ENCODE measurements at places on chromosomes 1 and 21. TPM values are rescaled to one million over a fixed set of nuclear protein-coding genes. Genes with fewer than 3 reads are reported as not detected.

DNA sequence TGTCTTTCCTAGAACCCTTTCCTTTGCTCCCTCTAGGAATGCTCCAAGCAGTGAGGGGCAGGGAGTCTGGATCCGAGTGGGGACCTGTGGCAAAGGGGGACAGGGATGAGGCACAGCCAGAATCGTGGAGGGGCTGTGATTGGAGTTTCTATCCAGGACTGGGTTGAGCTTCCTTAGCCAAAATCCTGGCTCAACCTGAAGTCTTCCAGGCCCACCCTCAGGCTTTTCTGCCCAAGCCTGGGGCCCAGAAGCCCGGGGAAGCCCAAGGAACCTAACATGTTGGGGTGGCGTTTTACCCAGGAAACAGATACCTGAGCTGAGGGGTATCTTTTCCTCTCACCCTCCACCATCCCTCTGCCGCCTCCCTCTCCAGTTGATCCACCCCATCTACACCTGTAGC is 5.4 kb downstream of the MYOG start:
- DNase-seq: no peak

DNA sequence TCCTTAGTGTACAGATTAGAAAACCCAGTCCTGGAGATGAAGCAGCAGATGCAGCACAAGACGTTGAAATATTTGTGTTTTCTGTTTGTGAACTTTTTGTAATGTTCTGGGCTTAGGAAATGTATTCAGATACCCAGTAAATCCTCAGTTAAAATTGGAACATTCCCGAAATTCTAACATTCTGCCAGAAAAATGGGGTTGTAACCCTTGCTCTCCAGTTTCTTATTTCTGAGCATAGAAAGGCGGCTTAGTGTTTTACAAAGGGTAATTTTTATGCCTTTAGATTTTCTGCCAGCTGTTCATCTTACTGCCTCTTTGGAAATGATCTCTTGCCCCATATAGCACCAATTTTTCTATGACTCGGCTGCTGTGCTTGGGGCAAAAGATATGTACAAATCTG is 20.6 kb downstream of the DDI2 start:
- no peak for DNase-seq

GRCh38 chr1:155725142-155725541 is 36.3 kb downstream of the DAP3 start:
- no peak for DNase-seq

GRCh38 chr1:54805466-54805865 is 4.3 kb upstream of the TTC22 start:
- DNase-seq: no peak

GRCh38 chr1:66147226-66147835 is 354.6 kb downstream of the PDE4B start:
- no peak for DNase-seq

DNA sequence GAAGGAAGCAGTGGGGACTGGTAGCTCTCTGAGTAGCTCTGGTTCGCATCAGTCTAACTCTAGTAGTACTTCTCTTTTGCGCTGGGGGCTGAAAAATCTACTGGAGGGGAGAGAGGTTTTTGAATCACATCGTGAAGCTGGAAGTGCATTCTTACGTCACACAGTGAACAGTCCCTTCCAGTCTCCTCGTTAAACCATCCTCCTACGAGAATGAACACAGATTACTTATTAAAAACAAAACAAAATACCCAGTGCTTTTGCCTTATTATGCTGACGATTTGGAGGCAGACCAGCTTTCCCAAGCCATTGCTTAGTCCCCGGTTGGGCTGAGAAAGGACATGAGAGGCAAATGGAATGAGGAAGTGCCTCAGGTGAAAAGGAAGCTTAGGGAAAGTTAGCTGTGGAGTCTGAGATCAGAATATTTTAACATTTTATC is 16.1 kb downstream of the HUNK start:
- DNase-seq: peak; percentile 53

DNA sequence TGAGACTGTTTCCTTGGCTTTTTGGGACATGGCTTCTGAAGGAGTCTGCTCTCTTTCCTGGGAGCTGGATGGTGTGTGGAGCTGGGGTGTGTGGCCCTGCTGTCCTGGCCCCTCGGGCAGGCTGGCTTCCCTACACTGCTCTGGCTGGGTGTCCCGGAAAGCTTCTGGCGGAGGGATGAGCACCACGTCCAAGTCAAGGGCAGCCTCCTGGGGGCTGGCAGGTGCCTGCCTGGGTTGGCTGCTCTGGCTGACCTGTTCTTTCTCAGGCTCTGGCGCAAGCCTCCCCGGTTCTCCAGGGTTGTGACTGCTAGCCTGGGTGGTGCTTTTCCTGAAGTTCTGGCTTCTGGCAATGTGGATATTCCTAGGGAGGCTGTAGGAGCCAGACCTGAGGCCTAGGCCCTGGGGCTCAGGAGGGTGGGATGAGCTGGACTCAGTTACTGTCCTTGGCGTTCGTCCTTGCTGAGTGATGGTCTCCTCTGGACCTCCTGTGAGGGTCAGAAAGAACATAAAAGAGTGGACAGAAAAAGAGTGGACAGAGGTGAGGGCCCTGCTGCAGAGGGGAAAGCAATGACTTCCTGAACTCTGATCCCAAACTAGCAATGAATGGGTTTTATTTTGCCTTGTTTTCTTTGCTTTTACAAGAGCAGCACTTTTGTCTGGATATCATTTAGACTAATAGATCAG is 9.4 kb downstream of the C1orf116 start:
- DNase-seq: no peak

GRCh38 chr1:214364386-214364785 is 83.4 kb downstream of the SMYD2 start:
- DNase-seq: no peak

OR6Y1 gene
- not detected for total RNA-seq

CAMK1G gene
- total RNA-seq: 0.21 TPM

TXLNA gene
- total RNA-seq: 69.6 TPM
